ENCODE measurements at places on chromosomes 1 and 21.

- DNase-seq, result peak; percentile 27
Measured at GRCh38 chr21:42245331-42246193, 26.6 kb downstream of the ABCG1 start.

- peak; percentile 0 for DNase-seq
Measured at GRCh38 chr1:25080294-25081209, 150.5 kb upstream of the RUNX3 start.

DNA sequence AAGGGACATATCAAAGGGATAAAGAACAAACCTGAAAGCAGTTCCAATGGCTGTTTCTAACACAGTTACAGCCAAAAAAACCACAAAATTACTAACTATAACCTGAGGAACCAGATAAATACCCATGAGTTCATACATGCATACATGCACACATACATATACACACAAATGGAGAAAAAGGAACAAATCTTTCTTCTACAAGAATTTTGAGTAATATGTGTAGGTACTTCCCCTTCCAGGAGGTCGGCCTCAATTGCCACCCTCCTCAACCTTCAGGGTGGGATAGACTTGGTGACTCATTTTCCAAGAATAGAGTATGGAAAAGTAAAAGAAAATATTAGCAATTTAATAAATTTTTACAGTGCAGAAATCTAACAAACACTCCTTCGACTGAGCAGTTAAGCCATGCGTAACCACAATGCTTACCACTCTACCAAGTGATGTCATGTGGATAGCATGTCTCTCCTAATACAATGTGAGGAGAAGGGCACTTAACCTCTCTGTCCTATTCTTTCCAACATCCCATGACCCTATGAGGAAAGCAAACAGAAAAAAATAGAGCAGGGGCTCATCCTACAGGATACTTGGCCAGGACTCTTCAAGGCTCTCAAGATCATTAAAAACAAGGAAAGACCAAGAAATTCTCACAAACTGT is 243.0 kb upstream of the RUNX1 start:
- no peak for DNase-seq

- no peak for DNase-seq
Measured at GRCh38 chr1:225534135-225534534, 106.3 kb upstream of the LBR start.

- DNase-seq, result no peak
Measured at GRCh38 chr1:19327301-19327700, 15.2 kb downstream of the SLC66A1 start.

DNA sequence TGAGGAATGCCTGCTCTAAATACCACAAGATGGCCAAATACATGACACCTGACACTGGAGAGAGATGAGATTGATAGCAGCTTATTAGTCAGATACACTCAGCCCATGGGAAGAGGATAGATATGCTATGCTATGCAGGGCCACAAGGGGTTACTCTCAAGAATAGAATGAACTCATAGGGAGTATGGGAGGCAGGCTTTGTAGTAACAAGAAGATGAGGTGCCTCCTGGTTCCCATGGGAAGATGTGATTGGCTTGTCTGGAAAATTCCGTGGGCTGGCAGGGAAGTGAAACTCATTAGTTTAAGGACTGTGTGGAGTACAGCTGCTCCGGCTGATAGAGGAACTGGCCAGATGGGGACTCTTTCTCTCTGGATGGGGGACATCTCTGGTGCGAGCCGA is 16.5 kb downstream of the CCDC30 start:
- no peak for DNase-seq

DNA sequence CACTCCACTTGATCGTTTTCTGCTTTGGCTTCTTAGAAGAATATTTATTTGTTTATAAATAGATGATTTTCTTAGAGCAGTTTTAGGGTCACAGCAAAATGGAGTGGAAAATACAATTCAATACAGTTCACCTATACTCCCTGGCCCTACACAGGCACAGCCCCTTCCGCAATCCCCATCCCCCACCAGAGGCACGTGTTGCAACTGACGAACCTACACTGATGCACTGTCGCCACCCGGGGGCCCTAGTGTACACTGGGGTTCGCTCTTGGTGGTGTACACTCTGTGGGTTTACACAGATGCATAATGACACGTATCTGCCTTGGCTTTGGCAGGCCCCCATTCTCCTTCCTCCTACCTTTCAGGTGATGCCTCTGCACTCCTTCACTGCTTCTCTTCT is 8.0 kb downstream of the ECHDC2 start:
- no peak for DNase-seq

- DNase-seq, result peak; percentile 38
Measured at GRCh38 chr1:230169454-230170152, 102.6 kb downstream of the GALNT2 start.

DNA sequence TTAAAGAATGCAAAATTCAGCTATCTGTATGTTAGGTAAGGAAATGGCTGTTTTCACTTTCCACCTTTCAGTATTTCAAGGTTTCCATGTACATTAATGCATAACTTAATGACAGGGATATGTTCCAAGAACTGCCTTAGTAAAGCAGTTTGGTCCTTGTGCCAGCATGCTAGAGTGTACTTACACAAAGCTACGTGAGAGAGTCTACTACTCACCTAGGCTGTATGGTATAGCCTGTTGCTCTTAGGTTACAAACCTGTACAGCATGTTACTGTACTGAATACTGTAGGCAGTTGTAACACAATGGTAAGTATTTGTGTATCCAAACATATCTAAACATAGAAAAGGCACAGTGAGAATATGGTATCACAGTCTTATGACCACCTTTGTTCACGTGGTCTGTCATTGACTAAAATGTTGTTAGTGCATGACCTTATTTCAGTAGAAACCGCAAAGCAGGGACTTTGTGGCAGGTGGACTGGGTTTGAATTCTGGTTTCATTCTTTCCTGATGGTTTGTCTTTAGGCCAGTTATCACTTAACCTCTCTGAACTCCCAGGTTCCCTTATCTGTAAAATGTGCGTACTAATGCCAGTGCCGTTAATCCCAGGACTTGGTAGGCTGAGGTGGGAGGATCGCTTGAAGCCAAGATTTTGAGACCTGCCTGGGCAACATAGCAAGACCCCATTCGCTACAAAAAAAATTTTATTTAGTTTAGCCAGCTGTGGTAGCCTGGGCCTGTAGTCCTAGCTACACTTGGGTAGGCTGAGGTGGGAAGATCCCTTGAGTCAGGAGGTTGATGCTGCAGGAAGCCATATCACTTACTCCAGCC is 4.9 kb downstream of the SMYD2 start:
- DNase-seq, result no peak

DNA sequence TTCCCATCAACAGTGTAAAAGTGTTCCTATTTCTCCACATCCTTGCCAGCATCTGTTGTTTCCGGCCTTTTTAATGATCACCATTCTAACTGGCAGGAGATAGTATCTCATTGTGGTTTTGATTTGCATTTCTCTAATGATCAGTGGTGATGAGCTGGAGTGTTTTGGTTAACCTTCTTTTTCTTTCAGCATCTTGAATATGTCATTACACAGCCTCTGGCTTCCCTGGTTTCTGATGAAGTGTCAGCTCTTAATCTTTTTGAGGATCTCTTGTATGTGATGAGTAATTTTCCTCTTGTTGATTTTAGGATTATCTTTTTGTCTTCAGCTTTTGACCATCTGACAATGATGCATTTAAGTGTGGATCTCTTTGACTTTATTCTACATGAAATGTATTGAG is 133.2 kb upstream of the GRIK3 start:
- no peak for DNase-seq

- no peak for DNase-seq
Measured at GRCh38 chr21:38500073-38500472, 1.8 kb upstream of the ERG start.

DNA sequence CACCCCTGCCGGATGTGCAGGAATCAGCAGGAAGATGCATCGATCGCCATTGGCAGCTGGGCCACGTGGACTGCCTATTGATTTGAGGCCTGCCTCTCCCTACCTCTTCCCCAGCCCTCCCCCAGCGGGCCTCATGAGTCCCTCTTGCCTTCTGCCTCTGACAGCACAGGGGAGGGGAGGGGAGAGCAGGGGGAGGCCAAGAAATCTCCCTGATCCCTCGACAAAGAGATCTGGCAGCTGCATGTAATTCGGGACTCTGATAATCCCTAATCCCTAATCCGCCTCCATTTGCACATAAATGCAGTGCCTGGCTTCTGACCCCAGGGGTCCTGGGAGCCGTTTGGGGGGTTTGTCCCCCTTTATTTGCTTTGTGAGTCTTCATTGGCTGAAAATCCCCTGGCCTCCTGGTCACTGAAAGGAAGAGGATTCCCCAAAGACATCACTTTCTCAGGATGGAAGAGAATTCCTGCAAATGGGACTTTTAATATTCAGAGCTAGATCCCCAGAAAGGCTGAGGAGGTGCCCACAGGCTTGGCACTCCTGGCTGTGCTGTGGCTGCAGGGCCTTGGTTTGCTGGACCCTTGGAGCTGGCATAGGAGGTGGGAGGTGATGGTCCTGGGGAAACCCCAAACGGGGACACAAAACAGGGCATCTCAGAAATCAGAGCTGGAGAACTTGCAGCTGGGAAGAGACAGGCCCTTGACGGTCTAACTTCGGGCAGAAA is 239.4 kb upstream of the POU3F1 start:
- DNase-seq, result no peak

DNA sequence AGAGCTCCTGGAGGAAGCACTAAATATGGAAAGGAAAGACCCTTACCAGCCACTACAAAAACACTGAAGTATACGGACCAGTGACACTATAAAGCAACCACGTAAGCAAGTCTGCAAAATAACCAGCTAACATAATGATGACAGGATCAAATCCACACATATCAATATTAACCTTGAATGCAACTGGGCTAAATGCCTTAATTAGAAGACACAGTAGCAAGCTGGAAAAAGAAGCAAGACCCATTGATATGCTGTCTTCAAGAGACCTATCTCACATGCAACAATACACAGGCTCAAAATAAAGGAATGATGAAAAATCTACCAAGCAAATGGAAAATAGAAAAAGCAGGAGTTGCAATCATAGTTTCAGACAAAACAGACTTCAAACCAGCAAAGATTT is 31.0 kb downstream of the C1orf185 start:
- no peak for DNase-seq

- DNase-seq, result no peak
Measured at GRCh38 chr1:215321802-215322201, 239.3 kb downstream of the KCNK2 start.

DNA sequence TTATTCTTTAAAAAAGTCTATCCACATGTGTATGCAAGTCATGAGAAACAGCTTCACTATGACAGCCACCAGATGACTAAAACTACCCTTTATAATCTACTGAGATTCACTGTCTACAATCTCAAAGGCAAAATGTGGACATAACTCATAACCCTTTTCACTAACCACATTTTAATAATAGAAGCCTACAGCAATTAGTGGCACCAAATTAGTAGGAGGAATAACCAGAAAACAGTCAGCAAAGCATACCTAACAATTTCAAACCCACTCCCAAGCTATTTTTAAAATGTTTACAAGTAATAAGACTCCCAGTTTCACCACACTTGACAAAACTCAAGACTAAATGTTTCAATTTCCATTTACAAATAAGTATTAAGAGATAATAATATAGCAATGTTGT is 442.9 kb downstream of the PTPRC start:
- DNase-seq, result no peak

DNA sequence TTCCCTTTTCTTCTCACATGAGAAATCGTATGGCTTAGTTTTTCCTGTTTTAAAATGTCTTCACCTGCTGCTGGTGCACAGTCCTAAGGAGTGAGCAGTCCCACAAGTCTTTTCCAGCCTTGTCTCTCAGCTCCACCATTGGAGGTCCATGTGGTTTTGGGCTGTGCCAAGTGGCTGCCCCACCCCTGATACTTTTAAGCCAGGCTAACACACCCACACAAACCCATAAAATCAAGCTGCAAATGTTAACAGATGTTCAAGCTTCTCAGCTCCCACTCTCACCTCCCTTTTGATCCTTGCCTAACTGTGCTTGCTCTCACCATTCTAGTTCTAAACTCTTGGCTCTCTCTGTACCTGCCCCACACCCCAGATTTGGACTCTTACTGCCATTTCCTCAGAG is 74.5 kb upstream of the COL24A1 start:
- DNase-seq, result no peak

GRCh38 chr1:156692925-156693847 is 12.2 kb downstream of the CRABP2 start:
- DNase-seq, result no peak

DNA sequence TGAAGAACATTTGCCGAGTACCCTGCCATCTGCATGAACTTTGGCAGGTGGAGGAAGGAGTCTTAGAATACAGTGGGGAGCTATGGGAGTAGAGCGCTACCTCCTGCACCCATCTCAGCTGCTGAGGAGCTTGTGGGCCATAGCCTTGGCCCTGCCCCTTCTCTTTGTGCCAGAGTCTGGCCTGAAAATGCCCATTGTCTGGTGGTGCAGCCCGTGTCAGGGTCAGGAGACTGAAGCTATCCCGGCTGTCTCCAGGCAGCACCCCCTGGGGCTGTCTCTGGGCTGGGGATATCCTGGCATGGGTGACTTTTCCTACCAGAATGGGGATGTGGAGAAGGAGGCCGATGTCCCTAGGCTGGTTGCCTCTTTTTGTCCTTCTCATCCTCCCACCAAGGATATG is 7.3 kb downstream of the IPO13 start:
- peak; percentile 88 for DNase-seq

GRCh38 chr1:174836543-174836942 is 163.2 kb upstream of the CACYBP start:
- no peak for DNase-seq

DNA sequence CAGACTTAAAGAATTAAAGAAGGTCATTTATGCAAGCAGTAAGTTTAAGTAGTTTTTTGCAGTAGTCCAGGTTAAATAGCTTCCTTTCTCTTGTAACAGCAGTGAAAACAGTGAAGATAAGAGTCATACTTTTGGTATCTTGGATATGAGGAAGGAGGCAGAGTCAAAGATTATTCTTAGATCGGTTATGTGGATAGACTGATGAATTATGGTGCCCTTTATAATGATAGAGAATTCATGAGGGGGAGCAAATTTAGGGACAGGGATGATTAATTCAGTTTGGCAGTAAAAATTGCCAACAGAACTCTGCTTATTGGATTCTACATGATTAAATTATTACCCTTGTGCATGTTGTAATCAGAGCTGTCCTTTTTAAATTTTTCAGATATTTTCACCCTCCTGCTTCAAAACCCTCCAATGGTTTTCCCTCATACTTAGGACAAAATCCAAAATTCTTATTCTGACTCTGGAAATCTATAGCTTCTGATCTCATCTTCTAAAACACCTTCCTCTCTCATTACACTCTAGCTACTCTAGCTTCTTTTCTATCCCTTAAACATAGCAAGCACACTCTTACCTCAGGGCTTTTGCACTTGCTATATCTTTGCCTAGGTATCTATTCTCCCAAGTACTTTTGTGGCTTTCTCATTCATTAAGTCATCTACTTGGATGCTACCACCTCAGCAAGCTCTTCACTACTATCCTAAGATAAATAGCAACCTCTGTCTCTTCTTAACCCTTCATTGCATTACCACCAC is 79.8 kb downstream of the PKN2 start:
- no peak for DNase-seq

- DNase-seq, result no peak
Measured at GRCh38 chr1:161076410-161076809, 6.7 kb upstream of the ARHGAP30 start.
